Suprapubic skin (tissue), 4 donors: ENCODE measurements at places on chromosomes 1 and 21. TPM values are rescaled to one million over a fixed set of nuclear protein-coding genes. Genes with fewer than 3 reads are reported as not detected.

DNA sequence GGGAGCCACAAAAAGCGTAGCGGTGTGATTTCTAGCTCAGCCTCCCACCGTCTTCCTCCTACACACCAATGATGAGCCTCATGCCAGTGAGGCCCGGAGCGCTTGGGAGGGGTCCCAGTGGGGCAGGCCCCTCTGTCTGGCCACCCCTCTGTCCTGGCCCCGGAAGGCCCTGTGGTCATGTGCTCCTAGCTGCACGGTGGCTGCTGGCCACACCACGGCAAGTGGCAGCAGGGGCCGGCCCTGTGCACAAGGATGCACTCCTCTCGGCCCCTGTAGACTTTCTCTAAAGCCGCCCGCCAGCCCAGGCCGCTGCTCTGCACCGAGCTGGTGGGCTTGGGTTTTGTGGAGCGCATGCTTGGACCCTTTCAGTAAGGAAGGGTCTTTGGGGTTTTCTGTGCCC lies 53.6 kb downstream of the KCNAB2 start:
- no peaks in the 10 kb centered on the region for H3K36me3 ChIP-seq
- H3K27me3 ChIP-seq, result peaks cover 27% of the 10 kb centered on the region
- H3K4me3 ChIP-seq, result no peak overlapping the region
- no peak for DNase-seq
- H3K27ac ChIP-seq, result no peak overlapping the region

GRCh38 chr1:236137285-236137852 lies 5.0 kb upstream of the GPR137B start:
- no peaks in the 10 kb centered on the region for H3K36me3 ChIP-seq
- no peaks in the 10 kb centered on the region for H3K27me3 ChIP-seq
- no peak overlapping the region for H3K27ac ChIP-seq
- H3K4me3 ChIP-seq, result no peak overlapping the region

- H3K4me1 ChIP-seq, result peaks cover 55% of the 10 kb centered on the region
- no peaks in the 10 kb centered on the region for H3K27me3 ChIP-seq
- no peak for DNase-seq
- H3K27ac ChIP-seq, result peak overlapping the region; percentile 96
- H3K4me3 ChIP-seq, result peak overlapping the region; percentile 57
These were observed 207.3 kb downstream of the SLC45A1 start for GRCh38 chr1:8525216-8525557.

- H3K27ac ChIP-seq, result no peak overlapping the region
- no peak overlapping the region for H3K4me3 ChIP-seq
- H3K4me1 ChIP-seq, result no peaks in the 10 kb centered on the region
- H3K27me3 ChIP-seq, result no peaks in the 10 kb centered on the region
- H3K36me3 ChIP-seq, result no peaks in the 10 kb centered on the region
- no peak for DNase-seq
These were observed 48.8 kb downstream of the DUSP10 start for GRCh38 chr1:221693087-221693486.

DNA sequence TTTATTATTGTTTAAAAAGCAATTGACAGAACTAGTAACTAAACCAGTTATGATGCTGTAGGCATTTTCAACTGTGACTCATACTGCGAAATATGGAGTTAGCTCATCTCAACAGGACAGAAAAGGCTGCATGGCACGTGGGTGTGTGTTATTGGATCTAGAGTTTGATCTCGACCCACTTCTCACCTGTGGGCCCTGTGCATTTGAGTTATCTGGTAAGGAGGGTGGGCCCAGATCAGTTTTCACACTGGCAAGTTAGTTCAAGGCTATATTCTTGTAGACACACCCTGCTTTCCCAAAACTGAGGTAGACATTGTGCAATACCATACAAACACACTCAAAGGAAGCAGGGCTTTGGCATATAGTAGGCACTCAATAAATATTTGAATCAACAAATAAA lies 71.3 kb upstream of the PRDX6 start:
- H3K27ac ChIP-seq, result no peak overlapping the region
- H3K27me3 ChIP-seq, result no peaks in the 10 kb centered on the region
- no peak for DNase-seq

- no peak overlapping the region for H3K27ac ChIP-seq
- H3K4me3 ChIP-seq, result no peak overlapping the region
- no peaks in the 10 kb centered on the region for H3K27me3 ChIP-seq
These were observed 499.3 kb upstream of the ADAMTS5 start for GRCh38 chr21:27466140-27466539.

Gene PPFIA4
- 2.0 TPM for total RNA-seq
